ENCODE measurements at places on chromosomes 3 and 15.

DNA sequence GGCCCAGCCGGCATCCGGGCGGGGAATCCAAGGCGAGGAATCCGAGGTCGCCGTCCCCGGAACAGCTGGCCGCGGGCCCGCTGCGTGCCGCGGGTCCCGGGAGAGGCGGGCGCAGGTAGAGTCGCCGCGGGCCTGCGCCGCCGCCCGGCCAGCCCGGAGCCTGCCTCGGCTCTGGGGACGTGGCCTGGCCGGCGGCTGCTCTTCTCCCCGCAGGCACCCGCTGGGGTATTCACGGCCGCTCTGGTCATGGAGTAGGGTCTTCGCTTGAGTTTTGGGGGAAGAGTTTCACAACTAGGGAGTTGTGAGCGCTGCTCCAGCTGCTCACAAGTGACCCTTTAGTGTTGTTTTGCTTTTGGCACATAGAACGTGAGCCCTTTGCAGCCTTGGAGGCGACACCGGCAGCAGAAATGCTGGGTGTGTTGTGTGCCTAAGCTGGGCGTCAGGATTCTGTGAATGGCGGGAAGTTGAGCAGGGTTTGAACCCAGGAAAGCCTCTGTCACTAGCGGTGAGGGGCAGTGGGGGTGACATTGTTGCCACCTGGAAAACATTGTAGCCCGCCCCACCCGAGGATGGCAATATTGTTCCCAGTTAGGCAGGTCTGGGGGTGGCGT, 4.0 kb downstream of the TRIM71 start:
- no peak for DNase-seq

GRCh38 chr3:15273227-15273626, 59.2 kb downstream of the SH3BP5 start:
- no peak for DNase-seq

DNA sequence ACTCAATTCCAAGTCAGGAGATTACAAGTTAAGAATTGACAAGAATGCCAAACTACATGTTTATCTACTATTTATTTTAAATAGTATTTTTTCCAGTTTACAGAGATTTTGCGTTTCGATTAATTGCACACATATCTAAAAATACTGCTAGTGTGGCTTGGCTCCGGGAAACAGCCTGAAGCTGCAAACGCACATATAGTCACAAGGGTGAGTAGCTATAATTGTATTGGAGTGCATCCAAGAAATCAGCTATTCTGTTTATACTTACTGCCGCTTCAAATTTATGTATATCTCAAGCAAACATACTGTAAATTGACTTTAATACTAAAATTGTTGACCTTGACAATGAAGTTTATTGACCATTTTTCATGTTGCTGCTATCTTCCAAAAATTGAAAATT, 77.0 kb upstream of the PLSCR5 start:
- no peak for DNase-seq

GRCh38 chr3:186772281-186772694, 11.1 kb upstream of the EIF4A2 start:
- no peak for DNase-seq

- DNase-seq, result no peak
Observed at GRCh38 chr3:141335531-141336061, 32.7 kb upstream of the ZBTB38 start.

GRCh38 chr15:65189102-65189740, 4.1 kb upstream of the CLPX start:
- DNase-seq, result no peak

- DNase-seq, result no peak
Observed at GRCh38 chr3:28118087-28118486, 123.3 kb upstream of the CMC1 start.

DNA sequence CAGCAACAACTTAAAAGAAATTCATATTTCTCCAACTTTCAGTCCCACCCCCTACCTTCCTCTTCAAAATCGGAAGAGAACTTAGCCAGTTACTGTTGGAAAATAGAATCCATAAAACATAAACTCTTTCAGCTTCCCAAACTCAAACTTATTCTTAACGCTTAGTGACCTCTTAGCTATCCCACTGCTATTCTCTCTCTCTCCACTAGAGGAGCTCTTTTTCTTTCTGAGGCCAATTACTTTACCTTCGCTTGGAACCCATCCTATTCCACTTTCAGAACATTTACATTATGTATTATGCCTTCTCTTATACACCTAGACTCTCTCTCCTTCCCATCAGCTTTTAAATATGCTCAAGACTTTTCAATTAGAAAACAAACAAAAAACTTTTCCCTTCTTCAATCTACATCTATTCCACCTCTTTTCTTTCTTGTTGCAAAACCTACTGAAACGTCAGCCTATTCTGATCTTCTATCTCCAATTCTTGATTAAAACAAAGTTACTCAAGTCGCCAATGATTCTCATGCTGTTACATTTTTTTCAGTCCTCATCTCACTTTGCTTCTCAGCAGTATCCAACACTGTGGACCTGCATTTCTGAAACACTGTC, 13.4 kb upstream of the GHSR start:
- DNase-seq, result no peak

GRCh38 chr3:37763309-37763708, 98.4 kb upstream of the CTDSPL start:
- no peak for DNase-seq

- DNase-seq, result no peak
Observed at GRCh38 chr3:183341545-183342288, 86.7 kb downstream of the MCF2L2 start.

DNA sequence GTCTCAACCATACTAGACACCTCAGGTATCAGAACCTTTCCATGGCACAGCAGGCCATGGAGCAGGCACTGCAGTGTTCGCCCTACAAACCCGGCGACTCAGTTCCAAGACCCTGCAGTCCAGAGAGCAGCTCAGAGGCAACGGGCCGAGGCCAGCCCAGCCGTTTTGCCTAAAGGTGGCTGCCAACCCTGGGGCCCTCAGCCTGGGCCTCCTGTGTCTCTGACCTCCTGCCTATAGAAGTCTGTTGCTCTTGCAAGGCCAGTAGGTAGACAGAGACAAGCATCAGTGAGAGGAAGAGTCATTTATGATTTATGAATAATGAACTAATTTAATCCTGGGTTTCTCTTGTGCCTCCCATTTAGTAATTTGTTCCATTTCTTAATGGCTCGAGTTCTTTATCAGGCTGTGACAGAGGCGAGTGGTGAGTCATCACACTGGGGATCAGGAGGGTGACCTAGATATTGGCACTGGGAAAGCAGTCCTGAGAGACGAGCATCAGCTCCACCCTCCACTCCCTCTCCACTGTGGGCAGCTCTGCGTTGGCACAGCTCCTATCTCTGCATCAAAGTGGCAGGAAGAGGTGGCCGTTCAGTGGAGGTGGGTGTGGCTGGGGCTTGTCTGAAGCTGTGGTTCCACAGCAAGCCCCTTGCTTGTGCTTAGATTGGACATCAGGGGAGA, 79.8 kb downstream of the ABHD5 start:
- DNase-seq, result no peak

GRCh38 chr3:138125548-138126221, 6.5 kb downstream of the A4GNT start:
- no peak for DNase-seq

- DNase-seq, result no peak
Observed at GRCh38 chr15:48332642-48333034, 1.4 kb downstream of the DUT start.

DNA sequence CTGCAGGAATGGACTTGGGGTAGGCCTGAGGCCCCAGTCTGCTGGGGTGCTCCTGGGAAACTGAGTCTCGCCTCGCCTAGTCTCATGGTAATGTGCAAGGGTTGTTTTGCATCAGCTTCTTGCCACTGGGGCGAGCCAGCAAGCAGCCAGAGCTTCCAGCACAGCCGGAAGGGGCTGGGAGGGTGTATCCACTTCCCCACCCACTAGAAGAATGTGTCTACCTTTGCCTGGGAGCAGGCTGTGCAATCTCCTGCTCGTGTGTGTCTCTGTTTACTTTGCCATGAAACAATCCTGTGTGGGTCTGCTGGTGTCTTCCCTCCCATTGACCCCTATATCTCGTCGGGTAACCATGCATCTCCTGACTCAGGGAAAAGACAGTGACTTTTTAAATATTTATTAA, 21.8 kb upstream of the ERICH6 start:
- no peak for DNase-seq

- no peak for DNase-seq
Observed at GRCh38 chr3:117427081-117427480, 717.5 kb downstream of the TUSC7 start.

GRCh38 chr15:68152342-68152741, 52.8 kb downstream of the CALML4 start:
- no peak for DNase-seq

DNA sequence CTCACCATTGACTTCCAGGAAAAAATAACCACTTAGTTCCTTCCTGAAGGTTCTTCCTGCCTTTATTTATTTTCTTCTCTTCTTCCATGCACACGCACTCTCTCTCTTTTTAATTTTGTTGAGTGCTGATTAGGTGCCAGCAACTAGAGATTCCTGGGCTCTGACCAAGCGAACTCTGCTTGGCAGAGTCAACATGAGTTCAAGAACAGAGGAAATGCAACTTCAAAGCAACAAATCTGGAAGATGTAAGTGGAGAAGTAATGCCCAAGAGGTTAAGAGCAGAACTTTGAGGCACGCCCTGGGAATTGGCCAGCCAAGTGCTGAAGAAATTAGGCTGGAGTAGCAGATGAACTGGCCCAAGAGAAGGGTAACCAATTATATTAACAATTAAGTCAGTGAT, 8.5 kb downstream of the ERC2 start:
- no peak for DNase-seq
